T-helper 17 cell (primary cell): ENCODE measurements at places on chromosomes 1 and 21.

- no peak for DNase-seq
These were observed 258.3 kb upstream of the ADAMTS5 start for GRCh38 chr21:27225151-27225550.

GRCh38 chr1:47782414-47783166 is 214.6 kb downstream of the TRABD2B start:
- no peak for DNase-seq

- DNase-seq = no peak
These were observed 1527.3 kb upstream of the TPTE start for GRCh38 chr21:8993943-8994639.

DNA sequence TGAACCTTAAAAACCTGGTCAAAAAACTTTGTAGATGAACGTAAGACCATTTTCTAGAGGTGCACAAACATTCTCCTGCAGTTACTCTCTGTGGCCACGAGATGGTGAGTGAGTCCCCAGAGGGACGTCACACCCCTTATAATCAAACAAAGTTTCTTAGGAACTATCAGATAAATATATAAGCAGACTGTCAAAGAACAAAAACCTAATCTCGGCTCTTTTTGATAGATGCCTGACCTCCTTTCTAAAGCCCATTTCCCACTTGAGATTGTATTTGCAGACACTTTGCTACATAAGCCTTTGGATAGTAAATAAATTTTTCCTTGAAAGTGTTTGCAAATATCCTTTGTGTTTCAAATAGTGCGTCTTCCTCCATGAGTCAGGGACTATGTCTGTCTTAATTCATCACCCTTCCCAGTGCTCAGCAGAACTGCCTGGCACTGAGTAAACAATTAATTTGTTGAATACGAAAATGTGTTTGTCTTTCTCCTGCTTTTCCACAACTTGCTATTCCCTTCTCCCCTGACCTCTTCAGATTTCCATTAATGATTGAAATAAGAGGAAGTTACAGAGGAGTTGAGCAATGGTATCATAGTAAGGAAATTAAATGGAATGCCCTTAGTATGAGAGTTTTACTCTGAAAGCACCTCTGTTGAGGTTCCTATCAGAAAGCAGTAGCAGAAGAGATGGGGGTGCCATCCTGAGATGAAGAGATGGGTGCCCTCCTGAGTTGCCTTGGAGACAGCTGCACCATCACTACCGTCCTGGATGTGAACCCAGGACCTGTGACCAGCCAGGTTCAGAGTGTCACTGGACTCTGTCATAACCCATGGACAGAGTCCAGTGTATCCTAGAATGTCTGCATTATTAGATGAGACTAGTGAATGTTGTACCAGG is 57.8 kb upstream of the RAVER2 start:
- no peak for DNase-seq

GRCh38 chr1:46173361-46173856 is 1.5 kb upstream of the TSPAN1 start:
- DNase-seq = no peak

DNA sequence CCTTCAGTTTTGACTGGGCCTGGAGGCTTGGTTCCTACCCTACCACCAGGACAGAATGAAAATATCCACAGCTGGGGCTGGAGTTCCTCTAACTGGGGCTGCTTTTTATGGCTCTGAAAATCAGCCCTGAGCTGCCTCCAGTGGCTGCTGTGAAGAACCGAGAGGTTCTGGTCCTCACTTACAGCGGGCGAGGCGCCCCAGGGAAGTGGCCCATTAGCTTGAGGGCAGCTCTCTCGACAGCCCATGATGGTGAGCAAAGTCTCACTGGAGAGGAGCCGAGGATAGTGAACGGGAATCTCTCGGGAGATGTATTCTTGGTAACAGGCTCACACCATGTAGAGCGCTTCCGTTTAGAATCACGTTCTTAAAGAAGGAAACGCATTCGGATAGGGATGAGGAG is 459.7 kb downstream of the KIF26B start:
- no peak for DNase-seq
